Effector memory CD8-positive, alpha-beta T cell (primary cell): ENCODE measurements at places on chromosomes 5 and 9.

DNA sequence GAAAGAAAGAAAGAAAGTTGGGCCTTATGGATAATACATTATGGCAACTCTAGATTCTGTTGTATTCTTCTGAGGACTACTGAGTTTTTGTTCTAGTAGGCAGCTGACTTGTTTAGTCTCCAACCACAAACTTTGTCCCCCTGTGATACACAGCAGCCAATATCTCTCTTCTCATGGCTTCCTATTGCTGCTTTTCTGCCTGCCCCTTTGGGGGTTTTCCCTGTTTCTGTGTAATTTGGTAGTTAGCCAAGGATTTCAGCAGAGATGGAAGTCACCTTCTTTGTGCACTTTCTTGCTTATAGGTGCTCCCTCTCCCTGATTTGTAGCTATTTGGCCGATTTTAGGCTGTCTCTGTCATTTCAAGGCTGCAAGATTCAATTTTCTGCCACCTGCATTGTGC lies 109.6 kb downstream of the FGF1 start:
- no peaks in the 10 kb centered on the region for H3K36me3 ChIP-seq
- H3K27me3 ChIP-seq: peaks cover 11% of the 10 kb centered on the region
- no peak overlapping the region for H3K27ac ChIP-seq
- H3K4me3 ChIP-seq: no peak overlapping the region
- DNase-seq: no peak
- peaks cover 6% of the 10 kb centered on the region for H3K4me1 ChIP-seq

DNA sequence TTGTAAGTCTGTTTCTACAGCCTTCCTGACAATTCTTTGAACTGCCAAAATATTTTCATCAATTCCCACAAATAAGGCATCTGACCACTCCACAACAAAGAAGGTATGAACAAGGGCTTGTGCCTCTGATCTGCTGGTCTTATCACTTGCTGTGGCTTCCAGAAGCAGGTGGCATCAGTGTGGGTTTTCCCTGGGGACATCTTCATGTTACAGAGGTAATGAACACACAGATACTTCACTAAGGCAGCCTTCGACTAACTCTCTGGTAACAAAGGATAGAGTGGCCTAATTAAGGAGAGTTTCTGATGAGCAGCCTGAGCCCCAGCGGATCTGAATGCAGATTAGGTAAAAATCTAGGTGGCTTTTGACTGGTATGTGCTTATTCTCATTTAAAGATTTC lies 15.2 kb upstream of the ERAP2 start:
- no peak overlapping the region for H3K27ac ChIP-seq
- no peak overlapping the region for H3K4me3 ChIP-seq
- H3K27me3 ChIP-seq: peaks cover 8% of the 10 kb centered on the region

DNA sequence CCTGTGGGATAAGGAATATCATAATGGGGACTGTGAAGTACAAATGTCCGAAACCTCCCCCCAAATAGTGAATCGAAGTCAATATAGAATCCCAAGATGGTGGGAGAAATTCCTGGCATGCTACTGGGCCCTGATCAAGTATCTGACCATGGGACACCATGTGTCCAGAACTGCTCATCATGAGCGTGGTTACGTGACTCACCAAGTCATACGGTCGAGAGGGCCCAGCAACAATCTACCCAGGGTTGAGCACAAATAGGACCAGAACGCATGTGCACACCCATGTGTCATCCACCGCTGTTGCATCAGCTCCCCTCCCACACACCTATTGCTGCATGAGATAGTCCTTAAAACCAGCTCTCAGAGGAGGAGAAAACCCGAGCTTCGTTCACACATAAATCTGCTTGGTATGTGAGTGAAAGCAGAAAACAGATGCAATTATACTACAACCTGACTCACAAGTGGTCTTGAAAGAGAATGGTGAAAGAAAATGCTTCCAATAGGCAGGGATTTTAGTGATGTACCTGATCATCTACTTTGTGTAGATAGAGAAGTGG lies 353.2 kb downstream of the CWC27 start:
- H3K27ac ChIP-seq: no peak overlapping the region
- no peaks in the 10 kb centered on the region for H3K4me1 ChIP-seq

GRCh38 chr9:121443981-121444380 lies 55.7 kb downstream of the GGTA1 start:
- DNase-seq: no peak
- peaks cover 2% of the 10 kb centered on the region for H3K4me1 ChIP-seq
- peaks cover 33% of the 10 kb centered on the region for H3K27me3 ChIP-seq
- H3K4me3 ChIP-seq: no peak overlapping the region

DNA sequence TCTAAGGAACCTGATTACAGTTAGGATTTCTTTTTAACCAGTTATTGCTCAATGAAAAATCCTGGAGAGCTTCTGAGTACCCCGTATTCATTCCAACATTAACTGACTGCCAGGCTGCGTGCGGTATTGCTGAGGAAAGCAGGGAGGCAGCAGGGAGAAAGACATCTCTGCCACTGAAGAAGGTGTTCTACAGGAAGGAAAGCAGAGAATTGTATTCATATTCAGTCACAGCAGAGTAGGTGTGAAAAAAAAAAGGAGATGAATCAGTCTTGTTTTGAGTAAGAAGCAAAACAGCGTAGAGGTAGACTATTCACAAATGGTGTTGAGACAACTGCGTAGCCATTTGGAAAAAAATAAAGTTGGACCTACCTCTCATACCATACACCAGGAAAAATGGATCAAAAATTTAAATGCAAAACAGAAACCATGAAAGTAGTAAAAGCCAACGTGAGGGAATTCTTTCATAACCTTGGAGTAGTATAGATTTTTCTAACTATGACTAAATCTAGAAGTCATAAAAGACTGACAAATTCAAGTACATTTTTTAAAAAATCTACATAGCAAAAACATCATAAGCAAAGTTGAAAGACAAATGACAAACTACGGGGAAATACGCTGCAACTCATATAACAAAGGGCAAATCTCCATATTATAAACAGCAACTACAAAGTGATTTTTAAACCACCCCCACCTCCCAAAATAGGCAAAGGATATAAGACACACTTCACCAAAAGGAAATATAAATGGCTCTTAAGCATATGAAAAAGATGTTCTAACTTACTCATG lies 9.9 kb upstream of the NR4A3 start:
- no peak overlapping the region for H3K27ac ChIP-seq
- H3K4me1 ChIP-seq: peaks cover 10% of the 10 kb centered on the region
- DNase-seq: no peak
- H3K4me3 ChIP-seq: no peak overlapping the region
- H3K27me3 ChIP-seq: no peaks in the 10 kb centered on the region

GRCh38 chr5:58462623-58463230 lies 2.8 kb upstream of the PLK2 start:
- no peak overlapping the region for H3K27ac ChIP-seq
- peaks cover 14% of the 10 kb centered on the region for H3K36me3 ChIP-seq
- H3K4me3 ChIP-seq: no peak overlapping the region
